ENCODE measurements at places on chromosomes 6 and 20.

DNA sequence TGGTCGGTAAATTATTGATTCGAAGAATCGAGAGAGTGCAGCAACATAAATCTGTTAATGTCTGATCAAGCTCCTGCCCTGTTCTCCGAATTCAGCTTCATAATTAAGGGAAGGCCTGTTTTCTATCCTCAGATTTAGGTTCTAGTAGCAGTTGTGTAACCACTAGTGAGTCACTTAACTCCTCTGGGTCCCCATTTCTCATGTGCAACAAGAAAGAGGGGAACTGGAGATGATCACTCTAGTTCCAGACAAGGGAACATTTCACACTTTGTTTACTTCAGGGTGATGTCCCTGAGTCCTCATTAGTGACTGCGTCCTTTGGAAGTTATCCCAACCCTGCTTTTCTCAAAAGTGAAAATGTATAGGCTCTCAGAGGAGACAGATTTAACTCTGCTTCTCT, 68.1 kb upstream of the RNF146 start:
- peak; percentile 66 for DNase-seq

DNA sequence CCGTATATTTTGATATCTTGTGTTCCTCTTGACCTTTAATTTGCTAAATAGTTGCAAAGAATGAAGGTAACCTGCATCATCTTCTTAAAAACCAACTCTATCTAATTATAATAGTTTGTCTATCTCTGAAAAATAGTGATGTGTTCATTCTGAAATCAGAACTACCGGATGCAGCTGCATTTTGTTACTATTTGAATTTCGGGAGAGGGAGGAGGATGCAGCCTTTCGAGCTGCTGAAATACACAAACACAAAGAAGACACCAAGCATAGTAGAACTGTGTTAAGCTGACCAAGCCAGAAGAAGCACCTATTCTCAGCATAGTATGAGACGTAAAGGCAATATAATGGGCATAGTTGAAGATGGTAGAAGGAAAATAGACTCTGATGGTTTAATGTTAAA, 33.1 kb downstream of the PTPN1 start:
- DNase-seq = no peak

GRCh38 chr20:41469868-41470267, 103.2 kb upstream of the EMILIN3 start:
- peak; percentile 48 for DNase-seq

DNA sequence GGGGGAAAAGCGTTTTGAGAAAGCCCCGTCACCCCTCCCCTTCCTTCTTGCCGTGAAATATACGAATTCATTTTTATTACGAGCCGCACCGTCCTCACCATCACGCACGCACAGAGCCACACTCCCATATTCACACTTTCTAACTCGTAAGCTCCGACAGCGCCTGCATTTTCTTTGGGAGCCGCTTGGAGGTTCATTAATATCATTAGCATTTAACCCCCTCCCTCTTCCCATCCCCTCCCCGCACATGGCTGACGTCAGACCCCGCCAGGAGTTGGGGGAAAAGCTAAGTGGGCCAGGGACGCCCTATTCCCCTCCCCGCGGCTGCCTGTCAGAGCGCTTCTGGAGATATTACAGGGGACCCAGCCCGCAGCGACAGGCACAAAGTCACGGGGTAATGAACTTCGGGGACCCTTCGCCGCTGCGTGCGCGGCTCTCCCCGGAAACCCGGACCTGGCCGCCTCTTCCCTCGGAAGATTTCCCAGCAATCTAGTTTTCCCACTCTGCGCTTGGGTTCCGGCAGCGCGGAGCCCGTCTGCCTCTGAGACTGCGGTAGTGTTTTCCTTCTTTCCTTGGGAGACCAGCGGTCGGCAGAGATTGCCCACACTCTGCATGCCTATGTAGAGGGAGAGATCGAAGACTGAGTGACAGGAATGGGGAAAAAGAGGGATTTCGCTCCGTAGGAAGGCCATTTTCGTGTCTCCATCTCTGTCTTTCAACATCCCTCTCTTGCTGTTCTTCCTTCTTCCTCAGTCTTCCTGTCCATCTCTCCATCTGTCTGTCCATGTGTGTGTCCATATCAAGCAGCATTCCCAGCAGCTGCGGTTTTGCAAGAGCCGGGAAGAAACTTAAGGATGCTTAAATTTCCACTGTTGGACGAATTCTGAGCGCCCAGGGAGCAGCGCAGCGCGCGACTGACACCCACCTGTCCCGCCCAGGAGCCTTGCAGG, at the start of gene NR2E1:
Gene NR2E1 (plus strand): TSS at position 309 of the 950 bp plus-strand sequence. CDS start 744 bp downstream, outside the sequence.
- DNase-seq = no peak
